ENCODE measurements at places on chromosomes 6 and 20.
A peak's percentile ranks its signal among the peaks of the same experiment; 100 is the strongest.

GRCh38 chr20:53718142-53719021 is 124.7 kb upstream of the ZNF217 start:
- DNase-seq: no peak

DNA sequence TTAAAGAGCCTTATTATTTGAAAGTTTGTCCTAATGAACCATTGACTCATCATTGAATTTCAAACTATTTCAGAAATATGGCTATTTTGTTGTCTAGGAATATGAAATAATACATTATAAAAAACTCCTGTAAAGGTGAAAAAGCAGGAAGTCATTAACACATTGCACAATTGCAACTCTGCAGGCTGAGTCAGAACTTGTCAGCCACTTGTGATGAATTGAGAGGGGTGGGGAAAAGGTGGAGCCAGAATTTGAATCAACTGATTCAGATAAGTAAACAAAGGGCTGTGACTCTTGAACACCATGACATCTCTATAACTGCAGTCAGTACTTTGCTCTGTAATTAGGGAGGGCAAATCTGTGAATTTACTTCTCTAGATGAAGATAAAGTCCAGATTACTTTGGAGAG is 6.0 kb downstream of the C6orf141 start:
- no peak for DNase-seq

- DNase-seq: no peak
Measured at GRCh38 chr6:73062130-73062529, 163.2 kb downstream of the KHDC1L start.

- DNase-seq: no peak
Measured at GRCh38 chr20:63351811-63352591, 9.1 kb downstream of the CHRNA4 start.

- no peak for DNase-seq
Measured at GRCh38 chr6:102015431-102015830, 621.9 kb downstream of the GRIK2 start.

GRCh38 chr6:135796643-135797305 is 54.7 kb upstream of the PDE7B start:
- DNase-seq: no peak

DNA sequence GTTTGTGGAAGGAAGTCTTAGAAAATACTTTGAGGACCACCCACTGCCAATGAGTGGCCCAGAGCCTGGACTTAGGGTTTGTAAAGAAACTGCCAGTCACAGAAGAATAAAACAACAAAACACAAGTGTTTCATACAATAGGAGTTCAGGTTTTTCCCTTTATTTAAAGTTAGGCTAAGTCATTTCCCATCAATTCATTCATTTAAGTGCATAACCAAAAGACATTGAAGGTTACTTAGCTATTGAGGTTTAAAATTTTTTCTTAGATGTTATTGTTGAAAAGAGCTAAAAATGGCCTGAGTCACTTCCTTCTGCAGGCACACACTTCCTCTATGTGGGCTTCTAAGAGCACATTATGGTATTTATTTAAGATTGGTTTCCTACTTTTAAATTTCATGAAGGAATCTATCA is 54.2 kb downstream of the ARMC2 start:
- no peak for DNase-seq

GRCh38 chr20:62287129-62287528 is 15.7 kb upstream of the ADRM1 start:
- no peak for DNase-seq

DNA sequence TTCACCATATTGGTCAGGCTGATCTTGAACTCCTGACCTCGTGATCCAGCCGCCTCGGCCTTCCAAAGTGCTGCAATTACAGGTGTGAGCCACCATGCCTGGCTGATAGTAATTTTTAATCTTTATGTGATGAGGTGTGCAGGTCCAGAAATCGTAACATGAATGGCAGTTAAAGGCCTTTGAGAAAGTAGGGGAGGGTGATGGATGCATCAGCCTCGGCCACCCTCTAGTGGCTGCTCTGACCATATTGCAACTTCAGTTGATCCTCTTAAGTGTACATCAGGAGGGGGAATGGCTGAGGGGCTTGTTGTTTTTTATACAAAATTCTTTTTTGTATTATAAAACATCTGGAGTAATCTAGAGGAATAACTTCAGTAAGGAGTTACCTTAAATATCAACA is 193.0 kb downstream of the ZFAND3 start:
- DNase-seq: peak; percentile 63

- peak; percentile 100 for DNase-seq
Measured at GRCh38 chr20:63835021-63835858, 4.2 kb upstream of the ZBTB46 start.

DNA sequence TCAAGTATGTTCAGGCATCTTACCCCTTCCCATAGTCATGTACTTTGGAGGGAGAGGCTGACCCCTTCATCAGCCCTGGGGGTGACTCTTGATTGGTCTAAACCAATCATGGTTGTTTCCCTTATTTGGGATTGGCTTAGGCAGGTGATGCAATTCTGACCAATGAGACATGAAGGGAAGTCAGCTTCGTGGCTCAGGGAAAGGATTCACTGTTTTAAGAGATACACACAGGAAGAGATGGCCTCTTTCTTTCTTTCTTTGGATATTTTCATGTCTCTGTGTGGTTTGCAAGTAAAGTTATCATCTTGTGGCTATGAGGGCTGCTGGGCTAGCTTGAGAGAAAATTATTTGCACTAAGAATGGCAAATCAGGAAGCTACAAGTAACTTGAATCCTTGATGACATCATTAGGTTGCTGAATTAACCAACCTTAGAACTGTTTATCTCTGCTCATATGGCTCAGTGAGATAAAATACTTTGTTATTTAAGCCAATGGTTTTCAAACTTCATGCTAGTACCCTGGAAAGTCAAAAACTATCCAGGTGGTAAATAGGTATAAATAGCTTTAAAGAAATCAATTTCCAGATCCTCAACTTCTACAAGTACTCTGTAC is 144.2 kb upstream of the CENPW start:
- DNase-seq: no peak

- DNase-seq: no peak
Measured at GRCh38 chr20:33017542-33017941, 10.0 kb downstream of the BPIFB2 start.

DNA sequence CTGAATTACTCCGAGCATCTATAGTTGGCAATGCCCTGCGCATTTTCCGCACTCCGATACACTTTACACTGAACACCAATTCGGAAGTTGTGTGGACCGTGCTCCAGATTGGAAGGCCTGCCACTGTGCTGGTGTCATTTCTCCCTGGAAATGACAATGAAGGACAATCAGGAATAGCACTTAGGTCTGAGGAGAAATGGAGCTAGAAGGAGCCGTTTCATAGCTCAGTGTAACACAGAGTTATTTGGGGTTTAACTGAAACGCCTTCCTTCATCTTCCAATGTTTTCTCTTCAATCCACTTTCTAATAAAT is 501 bp upstream of the PLA2G7 start:
- DNase-seq: no peak

GRCh38 chr20:54179946-54180345 is 6.2 kb upstream of the CYP24A1 start:
- DNase-seq: no peak

DNA sequence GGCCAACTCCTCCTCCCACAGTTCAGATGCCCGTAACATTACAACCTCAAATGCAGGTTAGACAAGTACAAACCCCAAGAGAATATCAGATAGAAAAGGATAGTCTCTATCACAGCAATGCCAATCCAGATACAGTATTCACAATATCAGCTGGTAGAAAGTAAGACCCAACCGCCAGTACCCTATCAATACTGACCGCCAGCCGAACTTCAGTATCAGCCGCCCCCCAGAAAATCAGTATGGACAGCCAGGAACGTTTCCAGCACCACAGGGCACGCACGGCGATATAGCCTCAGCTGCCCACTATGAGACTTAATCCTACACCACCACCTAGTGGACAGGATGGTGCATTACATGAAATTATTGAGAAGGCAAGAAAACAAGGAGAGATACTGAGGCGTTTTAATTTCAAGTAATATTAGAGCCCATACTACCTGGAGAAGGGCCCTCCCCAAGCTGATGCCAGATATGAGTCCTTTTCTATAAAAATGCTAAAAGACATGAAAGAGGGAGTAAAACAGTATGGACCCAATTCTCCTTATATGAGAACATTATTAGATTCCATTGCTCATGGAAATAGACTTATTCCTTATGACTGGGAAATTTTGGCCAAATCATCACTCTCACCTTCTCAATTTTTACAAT is 17.6 kb upstream of the EIF2S2 start:
- DNase-seq: peak; percentile 71

- peak; percentile 21 for DNase-seq
Measured at GRCh38 chr6:39800034-39801032, 8.2 kb downstream of the DAAM2 start.

DNA sequence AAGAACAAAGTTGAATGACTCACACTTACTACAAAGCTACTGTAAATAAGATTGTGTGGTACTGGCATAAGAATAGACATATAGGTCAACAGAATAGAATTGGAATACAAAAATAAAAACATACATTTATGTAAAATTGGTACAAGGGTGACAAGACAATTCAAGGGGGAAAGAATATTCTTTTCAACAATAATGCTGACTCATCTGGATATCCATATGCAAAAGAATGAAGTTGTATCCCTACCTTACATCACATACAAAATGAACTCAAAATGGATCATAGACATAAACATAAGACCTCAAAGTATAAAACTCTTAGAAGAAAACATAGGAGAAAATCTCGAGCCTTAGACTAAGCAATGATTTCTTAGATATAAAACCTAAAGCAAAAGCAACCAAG is 50.9 kb downstream of the TRMT6 start:
- DNase-seq: no peak

GRCh38 chr6:119938752-119939151 is 589.2 kb upstream of the MAN1A1 start:
- no peak for DNase-seq

DNA sequence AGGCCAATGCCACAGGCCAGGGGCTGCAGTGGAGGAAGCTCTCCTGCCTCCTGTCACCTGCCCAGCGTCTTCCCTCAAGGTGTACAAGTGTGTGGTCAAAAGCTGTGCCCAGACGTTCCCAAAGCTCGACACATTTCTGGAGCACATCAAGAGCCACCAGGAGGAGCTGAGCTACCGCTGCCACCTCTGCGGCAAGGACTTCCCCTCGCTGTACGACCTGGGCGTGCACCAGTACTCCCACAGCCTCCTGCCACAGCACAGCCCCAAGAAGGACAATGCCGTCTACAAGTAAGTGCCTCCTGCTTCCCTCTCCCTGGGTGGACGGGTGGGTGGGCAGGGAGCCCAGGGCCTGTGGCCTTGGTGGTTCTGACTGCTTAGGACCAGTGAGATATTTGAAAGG is 38.2 kb downstream of the ZNF341 start:
- no peak for DNase-seq

- DNase-seq: peak; percentile 31
Measured at GRCh38 chr6:31478186-31478950, 19.6 kb upstream of the MICB start.

DNA sequence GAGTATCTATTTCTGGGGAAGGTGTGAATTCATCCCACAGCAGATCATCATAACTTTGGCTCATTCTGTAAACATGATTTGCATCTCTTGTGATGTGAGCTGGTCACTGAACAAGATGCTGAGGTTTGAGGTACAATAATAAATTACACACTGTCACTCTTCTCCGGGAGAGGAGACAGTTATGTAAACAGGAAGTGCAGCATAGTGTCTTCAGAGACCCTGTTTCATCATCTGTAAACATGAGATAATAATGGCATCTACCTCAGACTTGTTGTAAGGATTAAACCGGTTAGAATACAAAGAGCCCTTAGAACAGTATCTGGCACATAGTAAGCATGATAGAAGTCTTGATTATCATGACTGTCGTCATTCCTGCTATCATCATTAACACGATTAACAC is 125.2 kb downstream of the TBC1D7 start:
- no peak for DNase-seq

DNA sequence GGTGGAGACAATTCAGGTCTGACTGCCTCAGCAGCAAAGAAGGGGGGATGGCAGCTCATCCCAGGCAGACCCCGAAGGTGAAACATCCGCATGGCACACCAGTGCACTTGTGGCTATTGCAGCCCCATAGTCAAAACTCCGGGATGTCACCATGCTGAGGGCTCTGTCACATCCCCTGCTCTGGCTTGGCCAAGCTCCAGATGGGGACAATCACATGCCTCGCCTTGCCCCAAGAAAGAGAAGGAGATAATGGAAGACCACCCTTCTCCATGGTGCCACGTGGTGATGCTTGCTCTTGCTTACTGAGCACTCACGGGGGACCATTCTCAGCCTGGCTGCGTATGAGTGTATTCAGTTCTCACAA is 60.2 kb downstream of the RBM38 start:
- no peak for DNase-seq

- no peak for DNase-seq
Measured at GRCh38 chr20:59576216-59576953, 28.0 kb upstream of the PHACTR3 start.
